Astrocyte of the spinal cord (primary cell): ENCODE measurements at places on chromosomes 5 and 9.

DNA sequence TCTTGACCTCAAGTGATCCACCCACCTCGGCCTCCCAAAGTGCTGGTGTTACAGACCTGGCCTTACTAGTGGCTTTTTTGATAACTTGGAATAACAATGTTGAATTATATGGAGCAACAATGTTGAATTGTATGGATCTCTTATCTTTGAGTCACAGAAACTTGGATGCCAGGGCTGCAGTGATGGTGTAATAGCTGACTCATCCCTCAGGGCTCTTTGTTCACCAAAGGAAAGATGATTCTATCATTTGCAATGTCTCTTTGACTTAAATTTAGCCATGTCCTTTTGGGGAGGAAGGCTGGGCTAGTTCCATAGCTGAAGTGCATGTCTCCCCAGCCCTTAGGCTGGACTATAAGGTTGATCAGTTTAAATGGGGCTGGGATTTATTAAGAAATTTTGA is 172.3 kb downstream of the PDZD2 start:
- DNase-seq: peak; percentile 86

DNA sequence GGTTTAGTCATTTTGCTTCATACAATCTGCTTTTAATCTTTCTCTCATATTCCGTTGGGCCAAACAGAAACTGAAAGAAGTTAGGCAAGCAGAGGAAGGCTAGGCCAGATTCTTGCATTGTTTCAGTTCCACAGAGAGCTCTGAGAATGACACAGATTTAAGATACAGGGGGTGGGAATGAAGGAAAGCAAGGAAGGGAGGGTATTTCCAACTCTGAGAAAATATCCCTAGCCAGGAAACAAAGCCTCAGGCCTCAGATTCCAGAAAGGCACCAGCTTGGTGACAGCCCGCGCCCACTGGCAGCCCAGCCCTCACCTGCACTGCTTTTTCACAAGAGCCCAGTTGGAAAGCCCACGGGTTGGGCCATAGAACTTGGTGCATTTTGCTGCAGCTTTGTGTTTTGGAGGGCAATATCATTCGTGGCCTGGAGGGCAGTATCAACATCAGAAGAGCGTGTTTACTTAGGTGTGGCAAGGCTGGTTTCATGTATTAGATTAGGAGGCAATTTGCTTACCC is 63.5 kb downstream of the ENC1 start:
- peak; percentile 71 for DNase-seq

- DNase-seq: no peak
Measured at GRCh38 chr5:95382801-95383200, 8.4 kb upstream of the FAM81B start.

DNA sequence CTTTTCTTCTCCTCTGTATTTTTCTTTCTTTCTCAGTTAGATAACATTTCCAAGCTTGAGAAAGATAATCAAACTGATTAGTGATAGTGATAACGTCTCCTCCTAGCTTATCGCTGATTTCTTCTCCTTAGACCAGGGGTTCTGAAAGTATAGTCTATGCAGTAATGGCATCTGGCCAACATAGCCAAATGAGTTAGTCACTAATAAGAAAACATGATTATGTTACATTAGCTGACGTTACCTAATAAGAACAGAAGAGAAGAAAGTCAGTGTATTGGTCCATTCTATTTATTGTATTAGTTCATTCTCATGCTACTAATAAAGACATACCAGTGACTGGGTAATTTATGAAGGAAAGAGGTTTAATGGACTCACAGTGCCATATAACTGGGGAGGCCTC is 111.2 kb downstream of the STRBP start:
- peak; percentile 31 for DNase-seq

GRCh38 chr5:132096904-132097303 is 23.3 kb downstream of the CSF2 start:
- no peak for DNase-seq

DNA sequence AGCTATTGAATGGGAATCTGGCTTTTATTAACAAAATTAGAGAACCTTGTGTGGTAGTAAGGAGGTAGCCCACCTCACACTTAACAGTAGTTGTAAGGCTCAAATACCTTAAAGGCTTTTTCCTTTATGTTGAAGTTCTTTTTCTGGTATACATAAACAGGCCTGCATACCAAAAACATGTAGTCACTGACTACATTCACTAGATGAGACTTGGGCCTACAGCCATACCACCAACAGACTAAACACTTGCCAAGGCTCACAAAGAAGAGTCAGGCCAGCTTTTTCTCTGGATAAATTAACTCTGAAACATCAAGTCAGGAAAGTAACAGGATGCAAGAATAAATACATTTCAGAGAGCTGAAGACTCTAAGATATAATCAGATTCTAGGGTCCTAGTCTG is 78.6 kb upstream of the MPDZ start:
- DNase-seq: peak; percentile 93

DNA sequence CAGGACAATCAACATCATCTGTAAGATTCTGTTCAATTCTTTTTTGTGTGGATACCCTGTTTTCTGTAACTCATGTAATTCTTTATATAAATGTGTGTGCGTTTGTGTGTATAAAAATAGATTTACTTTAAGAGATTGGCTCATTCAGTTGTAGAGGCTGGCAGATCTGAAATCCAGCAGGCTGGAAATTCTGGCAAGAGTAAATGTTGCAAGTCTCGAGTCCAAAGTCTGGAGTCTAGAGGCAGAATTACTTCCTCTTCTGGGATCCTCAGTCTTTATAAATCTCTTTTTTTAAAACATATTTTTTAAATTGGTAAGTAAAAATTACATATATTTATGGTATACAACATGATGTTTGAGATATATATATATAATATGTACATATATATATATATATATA is 202.1 kb upstream of the TMEM161B start:
- DNase-seq: no peak

DNA sequence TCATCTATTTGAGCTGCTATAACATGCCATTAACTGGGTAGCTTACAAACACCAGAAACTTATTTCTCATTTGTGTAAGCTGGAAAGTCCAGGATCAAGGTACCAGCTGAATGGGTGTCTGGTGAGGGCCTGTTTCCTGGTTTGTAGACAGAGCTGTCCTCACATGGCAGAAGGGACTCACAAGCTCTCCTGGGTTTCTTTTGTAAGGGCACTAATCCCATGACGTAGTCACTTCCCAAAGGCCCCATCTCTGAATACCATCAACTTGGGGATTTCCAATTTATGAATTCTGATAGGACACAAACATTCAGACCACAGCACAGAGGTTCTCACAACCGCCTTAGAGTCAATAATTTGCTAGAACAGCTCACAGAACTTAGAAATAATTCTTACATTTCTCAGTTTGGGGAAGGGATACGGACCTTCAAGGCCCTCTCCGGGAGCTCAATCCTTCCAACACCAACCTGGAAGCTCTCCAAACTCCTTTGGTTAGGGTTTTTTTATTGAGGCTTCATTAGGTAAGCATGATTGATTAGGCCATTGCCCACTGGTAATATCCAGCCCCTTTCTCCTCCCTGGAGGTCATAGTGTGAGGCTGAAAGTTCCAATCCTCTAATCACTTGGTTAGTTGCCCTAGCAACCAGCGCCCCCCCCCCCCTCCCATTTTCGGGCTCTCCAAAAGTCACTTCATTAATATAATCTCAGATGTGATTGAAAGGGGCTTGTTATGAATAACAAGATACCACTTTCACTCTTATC is 7.6 kb upstream of the DNAJA1 start:
- no peak for DNase-seq

GRCh38 chr5:115815693-115816225 is 700 bp downstream of the CDO1 start:
- DNase-seq: peak; percentile 8

DNA sequence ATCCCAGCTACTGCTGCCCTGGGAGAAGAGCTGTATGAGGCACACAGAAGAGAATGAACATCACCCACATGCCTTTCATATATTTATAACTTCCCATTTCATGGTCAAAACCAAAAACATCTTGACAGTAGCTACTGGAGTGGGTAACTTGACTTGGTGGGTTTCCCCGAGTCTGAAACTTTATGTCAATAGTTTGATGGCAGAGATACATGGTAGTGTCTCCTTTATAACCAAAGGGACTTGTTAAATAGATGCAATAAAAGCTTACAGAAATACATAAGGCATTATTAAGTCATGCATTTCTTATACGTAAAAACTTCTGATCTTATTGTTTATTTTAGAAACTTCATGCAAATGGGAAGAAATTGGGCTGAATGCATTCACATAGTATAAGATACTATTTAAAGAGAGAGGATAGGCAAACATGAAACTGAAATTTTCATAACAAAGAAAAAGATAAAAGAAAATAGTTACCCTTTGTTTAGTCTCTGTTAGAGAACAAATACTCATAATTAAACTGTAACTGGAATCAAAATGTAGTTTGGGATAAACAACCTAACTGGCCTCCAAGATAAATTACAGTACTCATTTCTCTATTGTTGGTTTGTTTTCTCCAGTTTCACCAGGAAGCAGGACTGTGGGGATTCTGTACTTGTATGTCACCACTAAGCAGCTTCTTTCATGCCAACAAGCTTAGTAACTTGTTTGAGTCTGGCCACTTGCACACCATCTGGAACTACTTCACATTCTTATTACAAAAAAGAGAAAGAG is 459.3 kb upstream of the MEF2C start:
- peak; percentile 88 for DNase-seq

GRCh38 chr9:84838879-84839278 is 169.3 kb downstream of the NTRK2 start:
- no peak for DNase-seq

- DNase-seq: no peak
Measured at GRCh38 chr5:121993191-121993590, 31.4 kb downstream of the SRFBP1 start.

DNA sequence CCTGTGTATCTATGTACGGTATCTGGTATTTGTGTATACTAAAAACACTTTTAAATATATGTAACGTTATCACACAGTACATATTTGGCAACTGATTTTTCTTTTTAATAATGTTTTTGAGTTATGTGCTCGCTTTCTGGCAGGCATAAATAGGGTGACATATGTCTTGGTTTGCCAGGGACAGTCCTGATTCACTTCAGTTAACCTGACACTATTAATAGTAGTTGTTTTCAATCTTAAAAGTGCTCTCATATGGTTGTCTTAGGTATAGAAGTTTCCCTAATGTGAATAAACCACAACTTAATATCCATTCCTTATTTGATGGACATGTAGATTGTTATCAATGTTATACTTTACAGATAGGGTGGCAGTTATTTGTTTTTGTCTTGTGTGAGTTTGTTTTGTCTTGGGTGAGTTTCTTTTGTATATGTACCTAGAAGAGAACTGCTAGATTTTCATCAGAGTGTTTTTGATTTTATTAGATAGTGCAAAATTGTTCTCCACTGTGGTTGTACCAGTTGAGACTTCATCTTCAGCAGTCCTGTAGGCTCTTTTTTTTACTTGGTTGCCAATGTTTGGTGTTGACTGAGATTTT is 7.9 kb downstream of the G3BP1 start:
- DNase-seq: no peak

GRCh38 chr5:155839251-155840037 is 487.5 kb upstream of the SGCD start:
- no peak for DNase-seq

GRCh38 chr9:135612437-135612836 is 26.9 kb downstream of the GLT6D1 start:
- no peak for DNase-seq

- no peak for DNase-seq
Measured at GRCh38 chr9:12329623-12329985, 363.6 kb upstream of the TYRP1 start.

- DNase-seq: peak; percentile 33
Measured at GRCh38 chr5:131968396-131968954, 23.0 kb upstream of the MEIKIN start.

DNA sequence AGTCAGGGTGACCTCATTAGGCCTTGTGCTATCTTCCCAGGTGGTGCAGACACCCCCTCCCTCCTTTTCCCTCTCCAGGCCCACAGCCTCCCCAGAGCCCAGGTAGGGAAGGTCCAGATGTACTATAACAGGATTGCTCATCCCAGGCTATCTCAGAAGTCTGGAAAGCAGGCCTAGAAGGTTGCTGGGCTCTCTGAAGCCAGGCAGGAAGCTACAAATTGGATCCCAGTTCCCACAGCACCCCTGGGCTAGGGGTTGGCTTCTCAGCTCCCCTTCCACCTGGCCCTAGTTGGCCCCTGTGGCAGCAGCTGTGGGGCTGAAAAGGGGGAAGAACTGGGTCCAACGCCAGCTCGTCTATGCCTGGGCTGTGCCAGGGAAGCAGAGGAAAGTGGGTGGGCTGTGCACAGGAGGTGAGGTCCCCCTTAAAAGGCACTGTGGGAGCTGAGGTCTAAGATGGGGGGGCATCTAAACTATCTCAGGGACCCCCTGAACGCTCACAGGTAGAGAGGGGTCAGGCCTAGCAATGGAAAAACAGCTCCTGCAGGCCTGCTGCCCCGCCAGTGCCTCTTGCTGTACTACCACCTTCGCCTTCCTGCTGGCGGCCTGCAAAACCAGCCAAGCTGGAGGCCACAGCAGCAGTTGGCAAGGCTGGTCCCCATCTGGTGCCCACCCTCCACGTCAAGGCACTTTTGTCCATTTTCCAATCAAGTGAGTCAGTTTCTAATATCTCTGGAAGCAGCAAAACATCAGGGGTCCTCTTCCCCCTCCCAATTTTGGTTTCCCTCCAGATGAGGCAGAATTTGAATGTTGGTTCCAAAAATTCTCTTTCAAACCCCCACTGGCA is 13.3 kb upstream of the PSMD5 start:
- DNase-seq: no peak

DNA sequence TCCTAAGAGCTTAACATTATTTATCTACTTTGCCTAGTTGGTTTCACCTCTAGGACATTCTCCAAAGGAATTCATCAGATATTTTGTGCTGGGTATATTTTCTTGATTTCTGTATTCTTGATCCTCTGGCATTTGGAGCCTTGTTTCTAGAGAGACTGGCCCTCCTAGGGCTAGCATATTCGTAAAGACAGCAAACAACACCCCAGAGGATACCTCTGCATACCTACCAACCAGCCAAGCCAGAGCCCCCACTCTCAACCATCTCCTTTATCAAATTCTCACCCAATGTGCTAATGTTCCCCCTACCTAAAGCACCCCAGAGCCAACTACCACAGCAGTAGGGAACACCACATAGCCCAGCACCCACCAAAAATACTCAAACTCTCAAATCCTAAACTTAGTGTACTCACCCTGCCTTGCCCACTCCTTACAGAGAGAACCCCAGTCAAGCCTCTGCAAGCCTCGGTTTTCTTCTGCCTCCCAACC is 149.5 kb downstream of the SEMA5A start:
- DNase-seq: no peak
